ENCODE measurements at places on chromosomes 1 and 21.
A peak's percentile ranks its signal among the peaks of the same experiment; 100 is the strongest.

GRCh38 chr1:156707417-156708217 is 2.2 kb upstream of the CRABP2 start:
- DNase-seq: peak; percentile 74

GRCh38 chr1:180521474-180522212 is 19.3 kb upstream of the ACBD6 start:
- DNase-seq: no peak

GRCh38 chr1:50476800-50477199 is 53.6 kb upstream of the DMRTA2 start:
- DNase-seq: no peak

GRCh38 chr1:222357252-222357651 is 190.7 kb downstream of the HHIPL2 start:
- DNase-seq: no peak

GRCh38 chr1:110155878-110156522 is 5.7 kb downstream of the SLC6A17 start:
- DNase-seq: peak; percentile 87

DNA sequence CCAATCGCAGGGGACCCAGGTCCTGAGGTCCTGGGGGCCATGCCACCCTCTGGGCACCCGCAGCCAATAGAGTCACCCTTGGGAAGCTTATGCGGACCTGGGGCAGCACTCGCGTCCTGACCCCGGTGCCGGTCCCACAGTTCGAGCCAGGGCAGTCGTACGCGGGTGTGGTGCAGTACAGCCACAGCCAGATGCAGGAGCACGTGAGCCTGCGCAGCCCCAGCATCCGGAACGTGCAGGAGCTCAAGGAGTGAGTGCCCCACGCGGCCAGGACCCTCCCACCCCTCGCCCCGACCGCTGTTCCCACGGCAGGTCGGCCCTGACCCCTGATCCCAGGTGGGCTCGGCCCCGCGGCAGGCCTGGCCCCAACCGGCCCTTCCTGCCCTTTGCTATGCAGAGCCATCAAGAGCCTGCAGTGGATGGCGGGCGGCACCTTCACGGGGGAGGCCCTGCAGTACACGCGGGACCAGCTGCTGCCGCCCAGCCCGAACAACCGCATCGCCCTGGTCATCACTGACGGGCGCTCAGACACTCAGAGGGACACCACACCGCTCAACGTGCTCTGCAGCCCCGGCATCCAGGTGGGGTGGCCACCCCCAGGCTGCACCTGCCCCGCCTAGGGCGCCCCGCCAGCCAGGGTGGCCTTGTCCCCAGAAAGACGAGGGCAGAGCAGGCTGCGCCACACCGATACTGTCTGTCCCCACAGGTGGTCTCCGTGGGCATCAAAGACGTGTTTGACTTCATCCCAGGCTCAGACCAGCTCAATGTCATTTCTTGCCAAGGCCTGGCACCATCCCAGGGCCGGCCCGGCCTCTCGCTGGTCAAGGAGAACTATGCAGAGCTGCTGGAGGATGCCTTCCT is 20.5 kb downstream of the COL6A1 start:
- DNase-seq: no peak

DNA sequence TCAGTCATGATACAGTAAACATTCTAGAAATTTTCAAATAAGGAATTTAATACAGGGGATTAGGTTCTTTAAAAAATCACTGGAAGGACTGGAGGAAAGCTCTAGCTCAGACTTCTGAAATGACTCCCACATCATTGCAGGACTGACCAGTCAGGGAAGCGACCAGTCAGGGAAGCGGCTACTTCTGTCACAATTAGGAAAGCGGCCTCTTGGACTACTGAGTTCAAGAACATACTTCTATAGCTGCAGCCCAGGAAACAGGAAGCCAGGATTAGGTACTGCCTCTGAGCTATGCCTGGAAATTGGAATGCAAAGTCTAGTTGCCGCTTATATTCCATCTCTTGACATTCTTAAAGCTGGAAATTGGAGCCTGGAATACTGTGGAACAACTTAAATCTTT is 45.5 kb downstream of the USP25 start:
- no peak for DNase-seq

DNA sequence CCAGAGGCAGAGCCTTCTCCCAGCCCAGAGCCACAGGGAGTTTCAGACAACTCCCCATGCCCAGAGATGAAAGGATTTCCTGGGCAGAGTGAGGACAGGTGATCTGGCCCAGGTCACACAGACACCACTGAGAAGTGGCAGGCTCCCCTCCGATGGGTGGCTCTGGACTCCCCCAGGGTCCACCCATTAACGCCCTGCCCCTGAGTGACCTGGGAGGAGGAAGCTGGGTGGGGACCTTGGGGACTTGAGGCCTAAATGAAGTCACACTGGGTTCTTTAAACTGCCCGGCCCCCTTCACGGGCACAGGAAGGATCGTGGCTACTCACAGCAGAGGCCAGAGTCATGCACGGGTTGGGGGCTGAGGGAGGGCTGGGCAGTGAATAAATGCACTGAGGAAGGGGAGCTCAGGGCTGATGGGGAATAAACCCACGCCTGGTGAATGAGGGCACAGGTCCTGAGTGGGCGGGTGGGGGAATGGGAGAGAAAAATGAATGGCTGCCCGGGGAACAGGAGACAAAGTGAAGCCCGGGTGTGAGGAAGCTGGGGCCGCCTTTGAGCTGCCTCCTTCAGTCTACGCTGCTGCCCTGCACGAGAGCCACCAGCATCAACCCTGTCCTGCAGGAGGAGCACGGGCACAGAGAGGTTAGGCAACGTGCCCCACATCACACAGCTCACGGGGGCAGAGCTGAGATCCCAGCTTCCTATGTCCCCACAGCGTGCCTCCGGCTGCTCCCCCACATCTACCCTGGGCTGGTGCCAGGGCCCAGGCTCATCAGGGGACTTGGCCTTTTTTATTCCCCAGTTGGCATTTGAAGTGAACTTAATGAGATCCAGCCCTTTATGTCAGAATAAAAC is 404.3 kb downstream of the MATN1 start:
- no peak for DNase-seq

GRCh38 chr1:162366149-162366548 is 10.5 kb downstream of the SPATA46 start:
- no peak for DNase-seq

DNA sequence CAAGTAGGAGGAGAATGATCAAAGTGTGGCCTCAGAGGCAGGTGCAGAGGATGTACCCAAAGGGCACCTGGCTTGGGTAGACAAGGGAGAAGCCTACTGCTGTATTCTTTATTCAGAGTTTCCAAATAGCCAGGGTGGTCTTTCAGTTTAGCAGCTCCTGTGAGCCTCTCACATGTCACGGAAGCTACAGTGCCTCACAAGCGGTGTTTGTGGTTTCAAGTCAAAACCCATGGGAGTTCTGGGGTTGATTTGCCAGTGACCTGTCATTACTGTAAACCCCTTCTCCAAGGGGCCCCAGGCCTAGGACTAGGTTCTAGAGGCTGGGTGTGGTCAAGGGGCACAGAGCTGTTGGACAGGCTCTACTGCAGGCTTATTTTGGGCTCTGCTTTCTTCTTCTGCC is 10.2 kb upstream of the IL10 start:
- DNase-seq: no peak

DNA sequence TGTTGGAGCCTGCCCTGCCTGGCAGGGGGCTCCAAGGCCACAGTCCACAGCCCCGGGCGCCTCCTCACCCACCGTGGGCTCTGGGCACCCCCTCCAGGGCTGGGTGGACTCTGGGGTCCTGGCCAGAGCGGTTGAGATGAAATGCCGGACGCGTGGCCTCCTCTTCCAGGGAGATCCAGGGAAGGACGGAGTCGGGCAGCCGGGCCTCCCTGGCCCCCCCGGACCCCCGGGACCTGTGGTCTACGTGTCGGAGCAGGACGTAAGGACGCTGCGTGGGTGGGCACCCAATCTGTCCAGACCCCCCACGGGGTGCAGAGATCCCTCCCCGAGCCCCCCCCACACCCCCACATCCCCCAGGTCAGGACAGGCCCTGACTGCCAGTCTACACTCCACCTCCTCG is 51.2 kb downstream of the SLC19A1 start:
- no peak for DNase-seq
